ENCODE measurements at places on chromosomes 11 and 22.

GRCh38 chr11:4882543-4882942 is 843 bp downstream of the OR51T1 start:
- DNase-seq, result no peak

GRCh38 chr11:1598816-1599215 is 722 bp upstream of the KRTAP5-2 start:
- no peak for DNase-seq

- DNase-seq, result no peak
Measured at GRCh38 chr22:42676059-42676607, 26.9 kb upstream of the CYB5R3 start.

DNA sequence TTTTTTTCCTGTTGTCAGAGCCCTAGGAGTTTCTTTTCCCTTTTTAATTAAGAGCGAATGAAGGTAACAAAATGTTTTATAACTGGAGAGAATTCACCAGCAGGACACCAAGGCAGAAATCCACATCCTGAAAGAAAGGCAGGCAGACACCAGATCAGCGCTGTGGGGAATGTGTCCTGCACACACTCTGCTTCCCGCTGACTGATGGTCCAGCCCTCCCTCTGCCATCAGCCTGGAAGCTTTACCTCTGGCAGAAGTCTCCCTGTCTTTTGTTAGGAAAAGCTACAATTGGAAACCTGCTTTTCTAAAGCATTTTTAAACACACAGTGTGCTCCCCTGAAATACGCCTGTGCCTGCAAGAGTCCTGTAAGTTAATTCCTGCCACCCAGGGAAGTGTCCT is 638.5 kb downstream of the NTM start:
- no peak for DNase-seq

GRCh38 chr22:19291580-19292457 is at the start of gene CLTCL1:
Gene CLTCL1 (minus strand): TSS chr22:19291719. CDS start chr22:19291641, 78 bp downstream.
- peak; percentile 54 for DNase-seq

GRCh38 chr11:2655834-2656622 is 43.8 kb downstream of the KCNQ1OT1 start:
- DNase-seq, result no peak

DNA sequence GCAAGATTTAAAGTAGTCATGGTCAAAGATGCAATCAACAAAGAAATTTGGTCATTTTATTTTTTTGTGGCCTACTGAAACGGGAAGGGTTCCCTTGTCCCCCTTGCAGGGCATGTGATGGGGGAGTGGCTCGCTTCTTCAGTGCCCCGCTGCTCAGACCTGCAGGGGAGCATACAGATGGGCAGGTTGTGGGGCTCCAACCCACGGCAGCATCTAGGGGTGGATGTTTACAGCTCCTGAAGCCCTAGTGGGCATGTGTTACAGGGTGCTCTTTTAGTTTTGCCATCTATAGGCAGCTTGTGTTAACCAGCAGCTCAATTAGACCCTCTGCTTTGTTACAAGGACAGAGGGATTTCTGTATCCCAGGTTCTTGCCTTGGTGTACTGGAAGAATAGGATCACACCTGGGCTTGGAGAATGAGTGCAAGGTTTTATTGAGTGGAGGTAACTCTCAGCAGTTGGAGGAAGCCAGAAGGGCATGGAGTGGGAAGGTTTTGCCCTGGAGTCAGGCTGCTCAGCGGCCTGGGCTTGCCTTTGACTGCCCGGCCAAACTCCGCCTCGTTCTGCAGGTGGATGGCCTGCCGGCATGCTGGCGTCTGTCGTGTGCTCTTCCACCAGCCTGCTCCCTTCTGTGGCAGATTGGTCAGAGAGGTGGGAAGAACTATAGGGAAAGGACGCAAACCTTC is 9.4 kb downstream of the GSTP1 start:
- no peak for DNase-seq

DNA sequence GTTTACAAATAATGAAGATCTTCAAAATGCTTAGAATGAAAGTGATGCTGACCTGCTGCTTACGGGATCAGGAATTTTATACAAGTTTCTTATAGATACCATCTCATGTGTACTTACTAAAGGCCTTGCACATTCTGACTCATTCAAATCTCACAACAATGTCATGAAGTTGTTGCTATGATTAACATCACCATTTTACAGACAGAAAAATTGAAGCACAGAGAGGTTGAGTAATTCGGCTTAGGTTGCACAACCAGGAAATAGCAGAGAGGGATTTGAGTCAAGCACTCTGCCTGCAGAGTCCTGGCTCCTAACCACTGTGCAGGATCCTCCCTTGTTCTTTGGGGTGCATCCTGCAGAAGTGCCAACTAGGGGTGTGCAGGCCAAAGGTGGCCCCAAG is 471.9 kb downstream of the MIAT start:
- no peak for DNase-seq

DNA sequence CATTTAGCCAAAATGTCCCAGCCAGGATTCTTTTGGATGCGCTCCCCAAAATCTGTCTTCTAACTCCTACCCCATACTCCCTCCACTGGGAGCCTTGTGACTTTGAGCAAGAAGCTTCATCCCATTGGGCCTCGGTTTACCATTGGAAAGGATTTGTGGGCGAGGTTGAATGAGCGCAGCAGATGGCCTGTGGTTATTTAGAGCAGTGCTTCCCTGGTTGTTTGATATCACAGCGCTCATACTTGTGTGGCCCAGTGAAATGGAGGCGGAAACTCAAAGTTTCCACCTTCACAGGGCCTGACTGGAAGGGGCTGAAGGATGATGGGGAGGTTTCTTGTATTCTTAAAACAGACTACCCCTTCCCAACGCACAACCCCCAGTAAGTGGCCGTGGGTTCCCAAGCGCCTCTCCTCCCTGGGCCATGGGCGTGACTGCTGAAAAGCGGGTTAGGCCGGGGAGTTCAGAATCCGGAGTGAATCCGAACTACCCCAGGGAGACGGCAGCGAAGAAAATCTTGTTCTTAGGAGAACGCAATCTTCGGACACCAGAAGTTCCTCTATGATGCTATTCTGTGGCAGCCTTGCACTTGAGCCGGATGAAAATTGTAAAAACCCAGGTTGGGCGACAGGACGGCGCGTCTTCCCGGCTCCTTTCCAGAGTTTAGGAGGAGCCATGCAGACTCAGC is 1.2 kb upstream of the ATF4 start:
- no peak for DNase-seq

DNA sequence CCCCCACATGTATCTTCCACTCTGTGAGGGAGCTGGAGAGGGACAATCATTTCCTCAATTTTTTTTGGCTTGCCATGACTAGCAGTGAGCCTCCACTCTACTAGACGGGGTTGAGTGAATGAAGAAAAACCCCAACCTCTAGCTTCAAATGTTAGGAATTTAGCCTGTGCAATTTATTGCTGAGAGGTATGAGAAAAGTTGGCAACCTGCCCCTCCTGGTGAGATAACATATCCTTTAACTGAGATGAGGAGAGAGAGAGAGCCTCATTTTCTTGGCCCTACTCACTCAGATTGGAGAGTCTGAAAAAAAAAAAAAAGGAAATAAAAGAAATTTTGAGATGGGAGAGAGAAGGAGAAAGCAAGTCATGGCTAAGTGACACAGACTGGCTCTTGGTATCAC is 218.2 kb upstream of the CARD18 start:
- DNase-seq, result no peak

GRCh38 chr11:75576499-75576918 is 14.5 kb downstream of the SERPINH1 start:
- no peak for DNase-seq

DNA sequence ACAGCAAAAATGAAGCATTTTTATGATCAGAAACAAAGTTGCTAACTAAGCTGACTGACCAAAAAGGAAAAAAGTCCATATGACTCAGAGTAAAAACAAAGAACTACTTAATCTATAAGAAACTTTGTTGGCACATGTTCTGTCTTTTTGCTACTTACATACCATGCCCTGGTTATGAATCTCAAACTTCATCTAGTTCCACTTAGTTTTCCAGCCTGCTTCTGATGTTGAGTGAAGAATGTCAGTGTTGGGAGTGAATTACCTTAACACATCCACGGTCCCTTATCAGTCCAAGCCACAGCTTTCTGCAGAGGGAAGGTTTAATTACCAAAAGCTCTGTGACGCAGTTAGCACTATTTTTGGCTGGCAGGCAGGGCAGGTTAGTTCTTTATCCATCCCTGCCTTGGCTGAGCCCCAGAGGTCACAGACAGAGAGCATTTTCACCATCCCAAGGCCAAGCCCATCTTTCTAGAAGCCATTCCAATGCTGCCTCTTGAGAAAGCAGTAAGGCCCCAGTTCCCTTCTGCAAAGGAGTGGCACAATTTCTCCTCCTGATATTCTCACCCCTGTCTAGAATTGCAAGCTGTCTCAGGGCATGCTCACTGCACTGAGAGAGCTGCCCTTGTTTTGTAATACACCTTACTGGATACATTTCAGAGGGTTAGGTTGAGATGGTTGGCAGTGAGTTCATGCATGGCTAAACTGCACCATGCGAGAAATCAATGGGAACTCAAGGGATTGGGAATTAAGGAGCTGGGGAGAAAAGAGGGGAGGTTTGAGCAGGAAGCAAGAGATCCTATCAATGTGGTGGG is 67.1 kb downstream of the SLC1A2 start:
- DNase-seq, result no peak

DNA sequence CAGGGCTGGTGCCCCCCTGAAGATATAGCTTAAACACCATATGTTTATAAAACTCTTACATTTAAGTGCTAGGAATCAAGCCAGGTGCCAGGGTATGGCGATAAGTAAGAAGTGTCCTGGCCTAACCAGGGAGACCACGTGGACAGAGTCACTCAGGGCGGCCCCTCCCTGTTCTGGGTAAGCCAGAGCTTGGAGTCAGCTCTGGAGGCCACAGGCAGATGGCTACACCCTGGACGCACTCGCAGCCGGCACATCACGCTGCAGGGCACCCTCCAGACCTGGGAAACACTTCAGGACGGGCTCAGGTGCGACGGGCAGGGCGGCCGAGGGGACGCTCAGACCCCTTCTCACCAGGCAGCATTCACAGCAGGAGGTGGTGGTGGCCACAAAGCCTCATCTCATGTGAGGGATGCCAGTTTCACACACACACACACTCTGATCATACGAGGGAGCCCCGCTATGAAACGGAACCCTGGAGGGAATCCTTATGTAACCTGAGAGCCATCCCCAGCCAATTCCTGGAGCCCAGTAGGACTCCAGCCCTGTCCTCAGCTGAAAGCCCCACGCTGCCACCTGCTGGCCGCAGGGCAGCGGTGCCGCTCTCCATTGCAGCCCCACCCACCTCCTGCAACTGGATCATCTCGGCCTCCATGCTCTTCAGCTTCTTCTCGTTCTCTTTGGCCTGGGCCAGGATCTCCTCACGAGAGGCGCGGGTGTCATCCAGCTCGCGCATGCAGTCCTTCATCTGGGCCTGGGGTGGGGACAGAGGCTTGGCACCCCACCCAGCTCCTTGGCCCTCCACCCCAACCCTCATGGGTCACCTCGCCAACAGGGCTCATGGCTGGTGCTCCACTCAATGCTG is 33.4 kb downstream of the APOL1 start:
- peak; percentile 68 for DNase-seq

DNA sequence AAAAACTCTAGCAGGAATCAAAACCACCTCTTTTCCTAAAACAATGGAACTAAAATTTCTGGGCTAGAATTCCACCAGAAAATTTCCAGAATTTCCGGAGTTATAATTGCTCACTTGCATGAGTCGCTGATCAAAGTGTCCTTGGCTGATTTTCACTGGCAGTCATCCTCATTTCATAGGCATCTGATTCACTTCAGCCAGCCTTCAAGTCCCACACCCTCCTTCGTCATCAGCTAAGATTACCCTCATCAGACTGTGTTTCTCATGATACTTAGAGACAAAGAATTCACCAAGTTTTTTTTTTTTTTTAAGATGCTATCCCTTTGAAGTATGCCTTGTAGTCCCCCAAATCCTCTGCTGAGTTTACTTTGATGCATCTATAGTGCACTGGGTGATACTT is 71.5 kb upstream of the RAB38 start:
- no peak for DNase-seq

DNA sequence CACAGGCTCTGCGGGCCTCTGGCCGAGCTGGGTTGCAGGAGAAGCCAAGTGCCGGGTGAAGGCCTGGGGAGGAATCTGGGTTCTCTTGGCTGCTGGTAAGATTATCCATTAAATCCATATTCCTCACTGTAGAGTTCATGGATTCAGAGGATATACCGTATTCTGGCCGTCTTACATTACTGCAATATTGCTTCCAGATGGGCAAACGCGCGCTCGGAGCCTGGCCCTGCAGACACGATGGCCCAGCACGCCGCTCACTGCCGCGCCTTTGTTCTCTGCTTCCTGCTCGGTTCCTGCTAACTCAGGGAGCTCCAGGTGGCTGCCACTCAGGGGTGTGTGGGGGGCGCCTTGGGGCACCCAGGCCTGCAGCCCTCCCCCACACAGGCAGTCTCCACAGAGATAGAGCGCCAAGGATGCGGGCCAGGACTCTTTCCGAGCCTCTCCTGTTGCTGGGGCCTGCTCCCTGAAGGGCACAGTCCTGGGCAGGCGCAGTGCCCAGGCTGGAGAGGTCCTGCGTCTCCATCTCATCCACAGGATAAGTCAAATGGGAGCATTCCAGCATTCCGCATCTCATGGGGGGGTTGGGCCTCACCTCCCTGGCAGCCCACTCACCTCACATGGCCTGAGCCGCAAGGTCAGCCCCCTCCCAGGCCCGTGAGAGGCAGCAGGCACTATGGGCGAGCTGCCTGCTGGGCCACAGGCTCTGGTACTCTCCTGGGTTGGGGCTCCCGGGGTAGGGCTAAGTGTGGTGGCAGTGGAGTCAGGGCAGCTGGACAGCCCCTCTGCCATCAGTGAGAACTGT is 14.1 kb upstream of the KCNQ1OT1 start:
- DNase-seq, result no peak

DNA sequence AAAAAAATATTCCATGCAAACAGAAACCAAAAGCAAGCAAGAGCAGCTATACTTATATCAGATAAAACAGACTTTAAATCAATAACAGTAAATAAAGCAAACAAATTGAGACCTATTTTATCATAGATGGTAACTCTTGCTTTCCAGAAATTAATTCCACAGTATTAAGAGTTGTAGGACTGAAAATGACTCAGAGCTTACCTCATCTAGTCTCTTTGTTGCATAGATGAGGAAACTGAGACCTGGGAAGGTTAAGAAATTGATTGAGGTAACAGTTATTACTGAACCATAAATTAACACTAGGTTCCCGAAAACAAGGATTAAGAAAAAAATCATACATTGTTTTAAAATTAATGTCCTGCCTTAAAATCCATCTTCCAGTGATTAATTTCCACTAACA is 123.8 kb downstream of the PLEKHA7 start:
- DNase-seq, result no peak

DNA sequence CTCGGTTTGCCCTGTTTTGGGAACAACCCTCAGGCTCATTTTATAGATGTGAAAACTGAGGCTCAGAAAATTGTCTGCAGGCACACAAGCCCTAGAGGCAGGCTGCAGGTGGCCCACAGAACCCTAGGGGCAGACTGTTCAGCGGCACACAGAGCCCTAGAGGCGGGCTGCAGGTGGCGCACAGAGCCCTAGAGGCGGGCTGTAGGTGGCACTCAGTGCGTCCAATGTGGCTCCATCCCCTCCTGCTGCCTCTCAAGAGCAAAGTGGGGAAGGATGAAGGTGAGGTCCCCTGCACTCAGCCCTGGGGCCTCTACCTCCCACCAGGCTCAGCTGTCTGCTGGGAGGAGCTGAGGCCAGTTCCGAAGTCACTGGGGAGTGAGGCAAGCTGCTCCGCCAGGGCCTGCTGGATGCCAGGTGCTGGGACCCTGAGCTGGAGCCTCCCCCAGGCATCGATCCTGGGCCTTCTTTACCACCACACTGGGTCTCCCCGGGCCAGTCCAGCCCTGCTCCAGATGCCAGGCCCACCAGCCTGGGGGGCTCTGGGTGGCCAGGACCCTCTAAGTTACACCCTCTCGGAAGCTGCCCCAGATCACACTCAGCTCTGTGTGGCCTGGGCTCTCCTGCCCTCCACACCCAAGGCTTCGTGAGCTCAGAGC is 2.3 kb downstream of the ACY3 start:
- no peak for DNase-seq

GRCh38 chr11:108037211-108037610 is 28.5 kb downstream of the CUL5 start:
- DNase-seq, result no peak

All from T-helper 1 cell (primary cell).